ENCODE measurements at places on chromosomes 3 and 15. TPM values are rescaled to one million over a fixed set of nuclear protein-coding genes. Genes with fewer than 3 reads are reported as not detected.

Gene ILDR1
- total RNA-seq, result 18.4 TPM

Gene CLRN1
- not detected for total RNA-seq

Gene TGFBR2
- total RNA-seq, result 32.4 TPM

Gene SLC38A3
- total RNA-seq, result 0.24 TPM

Gene ST8SIA2
- total RNA-seq, result 0.42 TPM

Gene MRPL46
- total RNA-seq, result 40.6 TPM

Gene ADGRG7
- 13.4 TPM for total RNA-seq

Gene MUSTN1
- total RNA-seq, result 3.2 TPM

Gene CCDC54
- total RNA-seq, result not detected

Gene B3GALNT1
- 1.8 TPM for total RNA-seq

Gene CGNL1
- total RNA-seq, result 3.9 TPM

Gene SERPINI2
- total RNA-seq, result not detected

Gene CCR2
- total RNA-seq, result 3.0 TPM

Gene PRR20G
- total RNA-seq, result not detected

Gene CTDSPL
- total RNA-seq, result 76.7 TPM

Gene RLBP1
- not detected for total RNA-seq

Gene OGG1
- total RNA-seq, result 19.1 TPM

Gene POLQ
- total RNA-seq, result 12.5 TPM

Gene IQCB1
- 12.5 TPM for total RNA-seq

Gene METTL6
- total RNA-seq, result 8.8 TPM

Gene CX3CR1
- total RNA-seq, result 0.57 TPM

Gene CFAP91
- 0.57 TPM for total RNA-seq

Gene GOLGA6L7
- not detected for total RNA-seq

Gene TRIM59
- total RNA-seq, result 16.6 TPM

Gene DUOXA2
- total RNA-seq, result 30.2 TPM

Gene GPR149
- total RNA-seq, result not detected

Gene DPPA2
- total RNA-seq, result not detected

Gene PPARG
- 169 TPM for total RNA-seq

Gene ROPN1B
- total RNA-seq, result not detected

Gene CKMT1B
- total RNA-seq, result 216 TPM

Gene SPTBN5
- total RNA-seq, result 0.72 TPM

Gene SYNPR
- 0.17 TPM for total RNA-seq

Gene CERS3
- 0.12 TPM for total RNA-seq

Gene GLCE
- 28.0 TPM for total RNA-seq

Gene ROBO2
- 0.88 TPM for total RNA-seq

Gene SPATA12
- total RNA-seq, result 0.27 TPM

Gene CLDN16
- not detected for total RNA-seq

Gene C3orf85
- 10.5 TPM for total RNA-seq

Gene SLC28A1
- total RNA-seq, result not detected

Gene SLC27A2
- total RNA-seq, result 35.6 TPM

Gene ANKDD1A
- total RNA-seq, result 0.32 TPM

Gene XCR1
- total RNA-seq, result 0.05 TPM

Gene CAPN3
- 6.8 TPM for total RNA-seq

Gene HIGD2B
- not detected for total RNA-seq

Gene SAMD7
- total RNA-seq, result not detected

Gene C3orf20
- total RNA-seq, result not detected

Gene LMAN1L
- total RNA-seq, result not detected

Gene CSPG5
- 0.66 TPM for total RNA-seq

Gene GPR156
- not detected for total RNA-seq

Gene ANKRD63
- not detected for total RNA-seq

Gene CFAP100
- not detected for total RNA-seq

Gene PAQR5
- total RNA-seq, result 36.3 TPM

Gene REC114
- not detected for total RNA-seq

Gene EXD1
- total RNA-seq, result not detected

Gene STRA6
- total RNA-seq, result not detected

Gene HAPLN3
- 1.9 TPM for total RNA-seq

Measured in colonic mucosa (tissue), 4 donors.